ENCODE measurements at places on chromosomes 12 and 14. TPM values are rescaled to one million over a fixed set of nuclear protein-coding genes. Genes with fewer than 3 reads are reported as not detected.

DNA sequence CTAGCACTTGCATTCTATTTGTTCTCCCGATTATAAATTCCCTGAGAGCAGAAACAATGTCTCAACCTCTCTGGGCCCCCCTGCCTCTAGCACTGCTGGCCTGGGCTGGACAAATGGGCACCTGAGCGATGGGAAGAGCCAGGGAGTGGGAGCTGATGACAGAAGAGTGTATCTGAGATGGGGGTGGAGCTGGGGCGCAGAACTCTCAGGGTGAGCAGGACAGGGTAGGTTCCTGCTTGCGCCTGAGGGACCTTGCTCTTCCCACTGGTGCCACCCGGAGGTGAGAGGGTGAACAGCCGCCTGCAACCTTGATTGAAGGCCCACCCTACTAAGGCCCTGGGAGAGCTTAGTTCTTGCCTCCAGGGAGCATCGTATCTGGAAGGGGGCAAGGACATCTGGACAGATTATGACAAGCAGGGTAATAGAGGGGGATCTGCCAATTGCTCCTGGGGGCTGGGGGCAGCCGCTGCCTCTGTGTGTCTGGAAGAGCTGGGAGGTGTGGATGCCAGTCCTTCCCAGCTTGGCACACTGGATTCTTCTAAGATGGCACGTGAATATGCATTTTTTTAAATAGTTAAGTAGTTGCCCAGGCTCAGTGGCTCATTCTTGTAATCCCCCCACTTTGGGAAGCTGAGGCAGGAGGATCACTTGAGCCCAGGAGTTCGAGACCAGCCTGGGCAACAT is 43.0 kb upstream of the TSPAN9 start:
- peak; percentile 71 for DNase-seq

- peak; percentile 75 for DNase-seq
Observed at GRCh38 chr12:66144791-66145754, 14.5 kb upstream of the LLPH start.

- peak; percentile 61 for DNase-seq
Observed at GRCh38 chr14:69012256-69012953, 33.3 kb upstream of the ACTN1 start.

DNA sequence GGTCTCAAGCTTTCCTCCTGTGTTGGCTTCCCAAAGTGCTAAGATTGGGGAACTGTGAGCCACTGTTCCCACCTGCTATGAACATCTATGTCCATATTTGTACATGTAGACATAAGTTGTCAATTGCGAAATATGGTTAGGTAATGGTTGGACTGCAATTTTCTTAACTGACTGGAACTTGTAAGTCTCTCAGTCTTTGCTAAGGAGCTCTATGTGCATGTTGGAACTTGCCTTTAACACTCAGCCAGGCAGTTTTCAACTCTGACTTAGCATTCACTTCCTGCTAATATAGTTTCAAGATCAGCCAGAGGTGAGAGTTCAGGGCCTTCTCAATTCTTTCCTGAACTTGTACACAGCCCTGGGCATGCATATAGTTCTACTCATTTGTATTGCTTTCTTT is 44.5 kb upstream of the EEA1 start:
- peak; percentile 90 for DNase-seq

ANKS1B gene
- polyA plus RNA-seq: not detected

- no peak for DNase-seq
Observed at GRCh38 chr14:48710133-48710532, 876.0 kb downstream of the RPS29 start.

DNA sequence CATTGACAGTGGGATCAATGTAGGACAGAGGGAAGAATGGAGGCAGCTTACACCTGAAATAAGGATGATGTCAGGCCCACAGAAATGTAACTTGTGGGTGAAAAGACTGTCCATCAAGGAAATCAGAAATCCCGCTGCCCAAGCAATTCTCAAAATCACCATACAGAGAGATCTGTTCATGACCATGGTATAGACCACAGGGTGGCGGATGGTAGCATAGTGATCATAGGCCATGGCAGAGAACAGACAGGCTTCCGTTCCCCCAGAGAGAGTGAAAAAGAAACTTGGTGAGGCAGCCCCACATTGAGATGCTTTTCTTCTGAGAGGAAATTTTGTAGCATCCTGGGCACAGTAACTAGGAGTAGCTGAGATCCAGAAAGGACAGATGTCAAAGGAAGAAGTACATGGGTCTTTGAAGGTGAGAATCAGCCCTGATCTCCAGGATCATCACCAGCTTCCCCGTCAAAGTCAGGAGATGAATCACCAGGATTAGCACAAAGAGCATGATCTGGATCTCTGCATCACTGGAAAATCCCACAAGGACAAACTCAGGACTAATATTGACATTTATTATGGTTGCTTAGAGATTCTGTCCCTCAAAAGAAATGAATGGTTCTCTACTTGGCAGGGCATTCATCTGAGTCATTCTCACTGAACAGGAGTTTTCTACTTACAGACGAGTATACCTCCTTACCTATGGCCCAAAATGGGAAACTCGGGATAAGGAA is 5.5 kb upstream of the ZNF641 start:
- DNase-seq: no peak

GRCh38 chr12:26869908-26870459 is 37.0 kb upstream of the ITPR2 start:
- no peak for DNase-seq

DNA sequence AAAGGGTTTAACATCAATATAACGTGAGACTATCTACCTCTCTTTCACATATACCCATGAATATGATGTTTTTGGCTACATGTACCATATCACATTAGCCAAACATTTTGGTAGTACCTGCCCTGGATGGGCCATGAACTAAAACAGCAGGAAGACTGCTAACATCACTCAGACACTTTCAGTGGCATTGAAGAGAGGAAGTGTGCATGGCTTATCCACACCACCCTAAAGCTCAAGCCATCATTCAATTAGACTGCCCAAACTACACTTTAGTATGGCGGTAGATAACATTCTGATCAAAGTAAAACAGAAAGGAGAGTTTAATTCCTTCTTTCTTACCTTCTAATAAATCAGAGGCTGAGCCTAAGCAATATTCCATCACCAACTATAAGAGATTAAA is 103.0 kb downstream of the PEBP1 start:
- DNase-seq: no peak

DNA sequence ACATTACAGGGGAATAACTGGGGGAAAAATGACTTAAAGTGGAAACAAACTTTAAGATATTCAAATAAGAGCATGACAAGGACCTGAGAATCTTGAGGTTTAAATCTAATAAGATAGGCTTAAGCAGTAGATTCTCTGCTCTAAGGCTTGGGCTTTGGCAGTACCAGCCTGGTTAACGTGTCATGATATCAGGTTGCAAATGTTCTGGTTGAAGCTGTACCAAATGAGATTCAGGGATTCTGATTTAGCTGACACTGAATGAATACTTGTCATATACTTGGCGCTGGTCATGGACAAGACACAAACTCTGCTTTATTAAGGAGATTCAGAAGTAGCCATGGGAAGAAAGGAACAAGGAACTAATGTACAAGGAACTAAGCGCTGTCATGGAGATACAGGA is 6.1 kb downstream of the TCP11L2 start:
- DNase-seq: no peak

NPFF gene
- polyA plus RNA-seq: not detected
